CD8-positive, alpha-beta T cell (primary cell): ENCODE measurements at places on chromosomes 3 and 15.
A peak's percentile ranks its signal among the peaks of the same experiment; 100 is the strongest.

DNA sequence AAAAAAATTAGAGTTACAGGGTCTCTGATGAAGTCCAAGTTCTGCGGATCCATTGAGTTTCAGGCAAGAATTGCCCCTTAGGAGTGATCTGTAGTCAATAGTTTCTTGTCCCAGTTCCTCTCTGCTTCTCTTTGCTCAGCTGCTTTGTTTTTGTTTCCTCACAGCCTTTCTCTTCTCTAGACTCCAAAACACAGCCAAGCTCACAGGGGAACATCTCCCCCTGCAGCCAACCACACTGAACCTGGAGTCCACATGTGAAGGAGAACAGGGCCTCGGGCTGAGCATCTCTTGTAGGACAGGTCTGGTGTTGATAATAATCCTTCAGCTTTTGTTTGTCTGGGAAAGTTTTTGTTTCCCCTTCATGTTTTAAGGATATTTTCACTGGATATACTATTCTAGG is 202.6 kb upstream of the ATP10A start:
- no peak for DNase-seq

- DNase-seq = no peak
Measured at GRCh38 chr3:52248165-52248541, 2.6 kb downstream of the PPM1M start.

DNA sequence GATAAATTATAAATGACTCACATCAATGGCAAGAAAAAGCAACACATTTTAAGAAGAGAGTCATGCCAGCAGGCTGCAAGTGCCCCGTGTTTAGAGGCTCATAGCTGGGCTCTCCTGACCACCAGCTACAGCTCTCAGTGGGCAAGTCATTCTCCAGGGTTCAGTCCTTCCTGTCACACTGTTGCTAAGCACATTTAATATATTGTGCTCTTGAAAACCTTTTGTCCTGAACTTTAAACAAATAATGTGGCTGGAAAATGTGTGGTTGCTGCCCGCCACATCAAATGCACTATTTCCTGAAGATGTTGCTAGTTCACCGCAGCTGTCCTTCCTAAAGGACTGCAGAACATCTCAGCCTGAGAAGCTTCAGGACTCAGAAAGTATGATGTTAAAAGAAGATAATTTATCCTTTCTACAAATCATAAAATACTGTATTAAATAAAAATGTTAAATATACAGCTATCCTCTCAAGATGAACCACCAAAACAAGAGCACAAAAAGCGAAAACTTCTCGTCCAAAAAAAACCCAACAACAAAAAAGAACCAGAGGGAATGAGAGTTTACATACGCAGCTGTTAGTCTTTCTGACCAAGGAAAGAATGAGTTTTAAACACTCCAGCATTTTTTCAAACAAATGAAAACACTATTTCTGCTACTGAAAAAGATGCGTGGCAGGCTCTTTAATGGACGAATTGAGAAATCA is 951 bp downstream of the TARS3 start:
- DNase-seq = peak; percentile 25

GRCh38 chr15:26662283-26662682 is 110.6 kb downstream of the GABRB3 start:
- DNase-seq = no peak

DNA sequence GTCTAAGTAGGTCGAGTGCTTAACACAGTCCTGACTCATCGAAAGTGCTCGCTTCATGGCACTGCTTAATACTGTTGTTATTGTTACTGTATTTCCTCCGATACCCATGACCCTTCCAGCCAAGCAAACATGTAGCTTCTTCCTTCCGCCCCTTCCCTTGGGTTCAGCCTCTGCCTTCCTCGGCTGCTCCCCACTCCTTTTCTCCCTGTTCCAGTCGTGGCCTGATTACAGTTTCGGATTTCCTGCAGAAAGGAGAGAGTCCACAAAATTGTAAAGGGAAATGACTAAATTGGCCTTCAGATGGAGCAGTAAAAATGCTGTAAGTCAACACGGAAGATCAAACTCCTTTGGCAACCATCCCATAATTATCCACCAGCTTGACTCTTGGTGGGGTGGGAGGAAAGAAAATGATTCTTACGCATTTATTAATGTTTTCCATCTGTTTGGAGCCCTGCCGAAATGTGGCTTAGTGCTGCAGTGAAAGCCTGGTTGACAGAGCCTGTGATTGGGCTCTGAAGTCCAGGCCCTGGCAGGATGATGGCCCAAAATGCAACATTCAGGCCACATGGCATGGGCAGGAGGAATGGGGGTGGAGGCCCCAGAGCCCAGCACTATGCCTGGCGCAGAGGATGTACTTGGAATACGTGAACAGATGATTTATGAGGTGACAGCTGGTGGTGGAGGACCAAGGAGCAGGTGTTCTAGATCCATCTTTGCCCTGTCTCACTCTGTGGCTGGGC is 37.6 kb downstream of the FAM3D start:
- DNase-seq = no peak
